Chondrocyte (in vitro differentiated cells): ENCODE measurements at places on chromosomes 11 and 22. TPM values are rescaled to one million over a fixed set of nuclear protein-coding genes. Genes with fewer than 3 reads are reported as not detected.

- H3K4me3 ChIP-seq = no peak overlapping the region
- no peak overlapping the region for H3K27ac ChIP-seq
- no peaks in the 10 kb centered on the region for H3K36me3 ChIP-seq
- H3K4me1 ChIP-seq = no peaks in the 10 kb centered on the region
- peaks cover 18% of the 10 kb centered on the region for H3K27me3 ChIP-seq
- no peak for DNase-seq
Measured at GRCh38 chr11:30902929-30903328, 316.8 kb upstream of the MPPED2 start.

DNA sequence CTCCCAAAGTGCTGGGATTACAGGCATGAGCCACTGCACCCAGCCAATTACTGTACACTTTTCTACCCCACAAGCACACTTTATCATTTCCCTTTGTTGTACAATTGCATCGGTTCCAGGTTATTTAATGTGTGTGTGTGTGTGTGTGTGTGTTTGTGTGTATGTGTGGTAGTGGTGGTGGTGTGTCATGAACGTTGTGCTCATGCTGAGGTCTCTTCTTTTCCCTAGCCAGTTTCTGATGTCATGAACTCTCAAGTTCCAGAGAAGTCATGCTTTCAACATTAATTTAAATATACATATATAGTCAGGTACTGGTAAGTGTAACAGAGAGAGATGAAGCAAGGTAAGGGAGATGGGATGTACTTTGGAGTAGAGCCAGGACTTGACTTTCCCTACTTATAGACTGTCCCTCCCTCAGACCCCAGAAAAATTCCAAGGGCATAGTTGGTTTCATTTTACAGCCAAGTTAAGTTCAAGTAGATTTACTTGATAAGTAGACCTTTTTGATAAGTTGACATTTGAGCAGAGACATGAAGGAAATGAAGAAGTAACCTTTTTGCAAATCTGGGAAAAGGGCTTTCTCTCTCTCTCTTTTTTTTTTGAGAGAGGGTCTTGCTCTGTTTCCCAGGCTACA, 42.7 kb downstream of the WEE1 start:
- no peaks in the 10 kb centered on the region for H3K36me3 ChIP-seq
- H3K4me3 ChIP-seq = no peak overlapping the region
- H3K27ac ChIP-seq = peak overlapping the region; percentile 38
- peaks cover 41% of the 10 kb centered on the region for H3K4me1 ChIP-seq
- no peak for DNase-seq

- peaks cover 15% of the 10 kb centered on the region for H3K27me3 ChIP-seq
- no peak overlapping the region for H3K27ac ChIP-seq
- H3K4me3 ChIP-seq = no peak overlapping the region
- H3K36me3 ChIP-seq = no peaks in the 10 kb centered on the region
- DNase-seq = no peak
Measured at GRCh38 chr11:34565417-34566207, 52.0 kb upstream of the ELF5 start.

- no peaks in the 10 kb centered on the region for H3K27me3 ChIP-seq
- peaks cover 25% of the 10 kb centered on the region for H3K4me1 ChIP-seq
- H3K36me3 ChIP-seq = peaks cover 11% of the 10 kb centered on the region
- H3K4me3 ChIP-seq = no peak overlapping the region
- DNase-seq = peak; percentile 61
- no peak overlapping the region for H3K27ac ChIP-seq
Measured at GRCh38 chr22:20440637-20441591, 3.3 kb upstream of the SCARF2 start.

Gene SLC25A45
- total RNA-seq = 11.7 to 14.4 TPM (median 13.1 TPM) in 3 replicates
